ENCODE measurements at places on chromosomes 11 and 22. TPM values are rescaled to one million over a fixed set of nuclear protein-coding genes. Genes with fewer than 3 reads are reported as not detected.

DNA sequence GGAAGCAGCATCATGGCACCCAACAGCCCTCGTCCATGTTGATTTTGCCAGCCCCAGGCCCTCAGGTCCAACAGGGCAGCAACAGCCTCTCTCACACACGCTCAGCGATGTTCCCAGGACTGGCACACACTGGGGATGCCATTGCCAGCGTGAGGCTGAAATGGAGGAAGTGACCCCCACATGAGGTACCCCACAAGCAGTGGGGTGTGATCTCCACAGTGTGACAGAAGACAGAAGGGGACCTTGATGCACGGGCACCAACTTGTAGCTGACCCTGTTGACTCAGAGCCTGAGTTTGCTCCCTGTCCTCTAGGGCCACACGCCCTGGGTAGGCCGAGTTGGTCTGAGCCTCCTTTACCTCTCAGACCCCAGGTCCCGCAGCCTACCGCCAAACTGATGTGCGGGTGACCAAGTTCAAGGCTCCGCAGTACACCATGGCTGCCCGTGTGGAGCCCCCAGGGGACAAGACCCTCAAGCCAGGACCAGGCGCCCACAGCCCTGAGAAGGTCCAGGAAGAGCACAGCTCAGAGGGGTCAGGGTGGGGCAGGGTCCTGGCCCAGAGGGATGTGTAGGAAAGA, 6.2 kb downstream of the SCGB1C1 start:
- no peak for DNase-seq
- H3K27me3 ChIP-seq = no peaks in the 10 kb centered on the region
- no peak overlapping the region for H3K4me3 ChIP-seq
- H3K36me3 ChIP-seq = peaks cover 17% of the 10 kb centered on the region

- no peaks in the 10 kb centered on the region for H3K36me3 ChIP-seq
- no peak for DNase-seq
- no peak overlapping the region for H3K4me3 ChIP-seq
- peaks cover 74% of the 10 kb centered on the region for H3K4me1 ChIP-seq
- H3K27me3 ChIP-seq = no peaks in the 10 kb centered on the region
- no peak overlapping the region for H3K27ac ChIP-seq
Observed at GRCh38 chr22:29887358-29887757, 4.4 kb downstream of the MTMR3 start.

GRCh38 chr22:36134182-36134581, 26.4 kb downstream of the APOL3 start:
- no peak overlapping the region for H3K27ac ChIP-seq
- H3K4me3 ChIP-seq = no peak overlapping the region
- peaks cover 7% of the 10 kb centered on the region for H3K27me3 ChIP-seq
- no peaks in the 10 kb centered on the region for H3K36me3 ChIP-seq

DNA sequence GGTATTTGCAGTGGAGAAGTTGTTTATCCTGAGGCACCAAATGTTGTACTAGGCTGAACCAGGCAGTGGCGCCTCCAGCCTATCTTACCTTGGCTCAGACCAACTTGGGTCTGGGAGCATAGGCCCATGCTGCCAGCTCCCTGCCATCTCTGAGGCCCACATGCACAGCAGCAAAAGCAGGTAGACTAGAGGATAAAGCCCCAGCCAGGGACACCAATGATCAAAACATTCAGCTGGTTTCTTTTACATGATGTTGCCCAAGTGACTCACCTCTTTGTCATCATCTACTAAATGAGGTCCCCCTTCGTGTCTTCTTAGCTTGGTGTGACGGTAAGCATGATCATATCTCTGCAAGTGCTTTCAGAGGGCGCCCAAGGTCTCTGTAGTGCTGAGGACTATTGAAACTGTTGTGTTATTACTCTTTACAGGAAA, 112.1 kb upstream of the DRD2 start:
- H3K27me3 ChIP-seq = no peaks in the 10 kb centered on the region
- H3K36me3 ChIP-seq = no peaks in the 10 kb centered on the region
- no peaks in the 10 kb centered on the region for H3K4me1 ChIP-seq

DNA sequence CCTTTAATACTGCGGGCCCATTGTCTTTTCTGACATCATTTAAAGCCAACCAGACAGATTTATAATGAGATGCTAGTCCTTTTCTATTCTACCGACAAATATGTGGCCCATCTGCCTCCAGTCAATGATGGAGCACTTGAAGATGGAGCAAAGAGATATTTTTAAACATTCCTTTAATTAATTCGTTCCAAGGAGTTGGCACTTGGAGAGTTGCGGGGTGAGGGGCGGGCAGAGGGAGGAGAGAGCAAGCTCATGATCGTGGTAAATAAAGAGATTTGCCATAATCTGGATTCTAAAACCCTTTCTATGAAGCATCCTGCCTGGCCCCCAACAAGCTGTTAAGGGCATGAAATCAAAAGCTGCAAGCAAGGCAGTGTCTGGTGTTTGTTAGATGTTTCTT, 5.0 kb downstream of the SLC1A2 start:
- H3K36me3 ChIP-seq = no peaks in the 10 kb centered on the region
- H3K4me3 ChIP-seq = no peak overlapping the region
- H3K27me3 ChIP-seq = peaks cover 68% of the 10 kb centered on the region
- no peak overlapping the region for H3K27ac ChIP-seq

GRCh38 chr11:126122863-126123262, 60.2 kb upstream of the CDON start:
- peaks cover 19% of the 10 kb centered on the region for H3K4me1 ChIP-seq
- H3K27me3 ChIP-seq = no peaks in the 10 kb centered on the region
- no peaks in the 10 kb centered on the region for H3K36me3 ChIP-seq
- H3K4me3 ChIP-seq = no peak overlapping the region

Gene MYEOV
- total RNA-seq = not detected

Gene NAP1L4
- 175 TPM for total RNA-seq

Gene TPBGL
- 0.16 TPM for total RNA-seq

Gene CCDC179
- total RNA-seq = not detected

Gene OR52H1
- total RNA-seq = not detected

Gene SEC14L2
- 1.2 TPM for total RNA-seq

Gene PHETA2
- 3.4 TPM for total RNA-seq

Measured in left ventricle myocardium inferior (tissue), 1 donor.